ENCODE measurements at places on chromosomes 16 and 17.

DNA sequence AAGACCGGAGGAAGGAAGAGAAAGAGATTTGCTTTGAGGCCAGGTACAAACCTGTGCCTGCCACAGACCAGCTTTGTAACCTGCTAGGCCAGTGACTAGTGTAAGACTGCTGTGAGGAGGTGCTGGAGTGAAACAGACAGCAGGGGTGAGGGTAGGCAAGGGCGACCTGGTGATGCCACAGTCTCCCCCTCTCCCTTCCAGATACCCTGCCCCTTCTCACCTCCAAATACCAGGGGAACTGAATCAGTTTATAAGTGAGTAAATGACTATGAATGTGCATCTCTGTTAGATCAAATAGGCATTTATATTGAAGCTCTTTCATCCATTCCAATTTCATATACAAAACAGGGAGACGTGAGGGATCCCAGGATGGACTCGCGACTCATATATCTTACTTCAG lies 9.4 kb downstream of the SEC14L1 start:
- DNase-seq, result no peak

DNA sequence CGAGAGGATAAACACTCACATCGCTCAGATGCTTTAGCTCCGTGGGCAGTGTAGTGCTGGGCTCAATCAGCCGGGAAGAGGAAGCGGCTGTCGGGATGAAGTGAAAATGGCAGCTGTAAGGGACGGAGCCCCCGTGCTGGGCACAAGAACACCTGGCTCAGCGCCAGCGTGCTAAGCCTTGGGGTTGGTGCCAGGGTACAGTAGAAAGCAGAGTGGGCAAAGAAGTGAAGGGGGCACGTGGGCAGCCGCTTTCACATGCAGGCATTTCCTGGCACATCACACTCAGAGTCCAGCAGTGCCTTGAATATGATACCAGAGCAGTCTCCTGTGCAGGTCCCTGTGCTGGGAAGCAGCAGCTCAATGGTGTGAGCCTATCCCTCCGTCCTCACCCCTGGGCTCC lies 51.1 kb upstream of the FOXF1 start:
- DNase-seq, result no peak

GRCh38 chr17:33028778-33029177 lies 37.1 kb downstream of the SPACA3 start:
- DNase-seq, result no peak

DNA sequence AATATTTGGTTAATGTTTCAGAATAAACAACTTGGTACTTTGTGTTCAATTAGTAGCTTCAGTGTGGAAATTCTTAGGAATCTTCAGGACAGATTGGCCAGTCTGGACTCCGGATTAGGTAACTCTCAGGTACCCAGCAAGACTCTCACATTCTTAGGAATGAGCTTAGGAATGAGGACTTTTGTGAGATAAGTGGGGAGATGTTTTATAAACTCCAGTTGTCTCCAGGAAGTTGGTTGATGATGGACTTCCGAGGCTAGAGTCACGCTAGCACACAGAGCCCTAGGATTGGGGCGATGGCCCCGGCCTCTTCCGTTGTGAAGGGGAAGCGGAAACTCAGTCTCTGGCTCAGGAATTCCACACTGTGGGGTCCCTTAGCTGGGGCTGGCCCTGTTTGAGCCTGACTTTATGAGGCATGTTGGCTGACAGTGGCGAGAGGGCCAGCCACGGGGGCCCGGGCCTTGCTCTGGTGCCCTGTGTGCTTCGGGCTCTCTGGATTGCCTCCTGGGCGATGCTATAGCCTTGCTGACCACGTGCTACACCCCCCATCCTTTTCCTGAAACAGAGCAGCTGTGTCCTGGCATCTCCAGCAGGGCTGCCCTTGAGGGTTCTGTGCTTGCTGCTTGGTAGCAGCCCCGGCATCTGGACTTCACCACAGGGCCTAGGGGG lies 32.4 kb downstream of the RAB11FIP3 start:
- no peak for DNase-seq

DNA sequence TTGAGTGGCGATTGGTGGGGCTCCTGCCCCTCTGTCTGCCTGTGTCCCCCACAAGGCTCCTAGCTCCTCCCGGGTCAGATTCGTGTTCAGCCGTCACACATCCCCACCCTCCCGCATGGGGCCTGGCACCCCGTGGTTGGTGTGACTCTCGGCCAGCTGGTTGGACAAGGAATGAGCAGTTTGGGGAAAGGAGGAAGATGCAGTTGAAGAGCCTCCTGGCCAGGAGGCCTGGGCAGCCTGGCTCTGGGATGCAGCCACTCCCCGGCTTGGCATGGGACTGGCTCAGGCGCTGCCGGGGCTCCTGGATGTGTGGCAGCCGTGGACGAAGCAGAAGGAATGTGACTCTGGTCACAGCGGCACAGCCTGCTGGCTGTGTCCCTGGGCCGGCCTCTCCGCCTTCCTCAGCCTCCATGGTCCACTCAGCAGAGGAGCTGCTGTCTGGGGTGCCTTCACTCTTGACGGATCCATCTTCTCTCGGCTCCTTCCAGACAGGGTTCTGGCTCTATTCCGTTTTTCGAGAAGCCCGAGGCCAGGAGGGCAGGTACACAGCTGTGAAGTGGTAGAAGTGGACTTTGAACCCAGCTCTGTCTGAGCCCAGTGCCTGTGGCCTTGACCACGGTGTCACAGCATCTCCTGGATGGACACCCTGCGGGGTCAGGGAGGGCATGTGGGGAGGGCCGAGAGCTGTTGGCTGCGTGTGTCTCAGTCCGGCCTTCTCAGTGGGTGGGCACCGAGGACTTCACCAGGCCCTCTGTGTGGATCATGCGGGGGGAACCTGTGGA lies 2.1 kb downstream of the TRAF7 start:
- DNase-seq, result no peak

GRCh38 chr16:14194721-14195120 lies 123.6 kb downstream of the MRTFB start:
- no peak for DNase-seq

GRCh38 chr17:65060631-65061254 lies 4.2 kb upstream of the GNA13 start:
- no peak for DNase-seq
